ENCODE measurements at places on chromosomes 1 and 21.
A peak's percentile ranks its signal among the peaks of the same experiment; 100 is the strongest.

DNA sequence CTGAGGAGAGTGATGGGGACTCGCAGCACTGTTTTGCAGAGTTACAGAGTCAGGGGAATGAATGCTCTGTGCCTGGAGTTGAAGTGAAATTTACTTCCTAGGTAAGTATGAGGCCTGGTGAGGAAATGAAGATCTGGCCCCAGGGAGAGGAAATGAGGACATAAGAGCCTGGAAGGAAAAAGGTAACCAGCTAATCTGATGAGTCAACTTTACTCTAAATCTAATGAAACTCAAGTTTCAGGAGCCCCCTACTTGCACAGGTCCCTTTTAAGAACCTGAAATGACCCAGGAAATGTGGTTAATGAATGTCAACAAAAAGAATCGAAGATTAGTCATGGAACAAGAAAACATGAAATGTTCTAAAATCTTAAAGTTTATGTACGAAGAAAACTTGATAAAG is 599.0 kb downstream of the AGBL4 start:
- DNase-seq = no peak

GRCh38 chr1:20887246-20887645 is 100.1 kb upstream of the HP1BP3 start:
- DNase-seq = no peak

GRCh38 chr1:7117399-7118281 is 332.4 kb downstream of the CAMTA1 start:
- DNase-seq = no peak

- DNase-seq = peak; percentile 72
Measured at GRCh38 chr1:113930499-113931161, 1.5 kb downstream of the HIPK1 start.

- DNase-seq = no peak
Measured at GRCh38 chr1:161706482-161707347, at the start of gene FCRLA. Gene FCRLA (plus strand): TSS chr1:161707229. CDS start chr1:161707265, 36 bp downstream.

GRCh38 chr1:21916447-21917238 is 20.5 kb downstream of the HSPG2 start:
- no peak for DNase-seq

DNA sequence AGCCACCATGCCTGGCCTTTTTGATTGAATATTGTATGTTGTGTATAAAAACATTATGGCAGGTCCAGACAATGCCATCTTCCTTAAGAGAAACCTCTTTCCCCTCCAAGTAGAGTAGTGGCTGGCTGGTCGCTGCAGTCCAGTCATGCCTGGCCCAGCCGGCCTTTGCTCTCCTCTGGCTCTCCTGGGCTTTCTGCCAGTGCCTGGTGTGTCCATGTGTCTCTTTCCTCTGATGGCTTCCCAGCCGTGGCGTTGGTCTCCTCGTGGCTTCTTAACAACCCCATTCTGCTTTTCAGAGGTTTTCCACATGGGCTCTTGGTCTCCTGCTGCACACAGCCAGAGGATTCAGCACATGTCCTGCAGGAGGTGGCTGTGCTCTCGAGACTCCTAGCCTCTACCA is 58.7 kb downstream of the DIP2A start:
- DNase-seq = no peak

GRCh38 chr1:111110197-111110899 is 29.5 kb downstream of the DRAM2 start:
- DNase-seq = no peak

GRCh38 chr1:59025201-59025600 is 241.4 kb upstream of the JUN start:
- DNase-seq = no peak

GRCh38 chr1:180028864-180029263 is 74.3 kb downstream of the CEP350 start:
- no peak for DNase-seq

DNA sequence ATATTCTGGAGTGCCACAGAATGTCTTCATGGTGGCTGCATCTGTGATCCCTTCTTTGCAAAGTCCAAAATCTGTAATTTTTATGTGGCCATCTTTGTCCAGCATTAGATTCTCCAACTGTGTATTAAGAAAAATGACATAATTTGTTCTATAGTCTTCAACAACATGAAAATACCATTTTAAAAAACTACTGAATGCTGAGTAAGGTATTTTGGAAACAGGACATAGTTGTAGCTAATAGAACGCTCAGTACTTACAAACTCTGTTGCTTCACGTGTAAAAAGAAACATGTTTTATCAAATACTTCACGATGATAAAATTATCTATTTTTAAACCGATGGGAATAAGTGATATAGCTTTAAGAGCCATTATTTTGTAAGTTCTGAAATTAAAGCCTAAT is 286.3 kb downstream of the AKT3 start:
- DNase-seq = no peak

DNA sequence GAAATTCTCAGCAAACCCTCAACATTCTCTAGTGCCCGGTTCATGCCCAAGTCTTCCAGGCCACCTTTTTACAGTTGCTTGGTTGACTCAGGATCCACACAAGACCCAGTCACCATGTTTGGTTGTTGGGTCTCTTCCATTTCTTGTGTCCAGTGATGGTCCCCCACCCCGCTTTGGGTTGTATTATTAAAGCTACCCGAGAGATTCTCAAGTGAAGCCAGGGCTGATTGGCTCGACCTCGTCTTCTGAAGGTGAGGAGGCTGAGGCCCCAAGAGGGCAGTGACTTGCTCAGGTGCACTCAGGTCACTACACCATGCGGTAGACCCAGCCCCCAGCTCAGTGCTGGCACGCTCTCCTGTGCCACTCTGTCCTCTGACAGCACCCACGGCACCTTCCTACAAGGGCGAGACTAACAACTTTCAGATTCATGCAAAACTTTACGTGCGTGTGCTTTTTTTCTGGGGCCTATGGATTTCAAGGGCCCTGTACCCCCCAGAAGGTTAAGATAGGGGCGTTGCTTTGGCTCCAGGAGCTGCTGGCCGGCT is 50.3 kb downstream of the CAPN9 start:
- no peak for DNase-seq

- DNase-seq = no peak
Measured at GRCh38 chr1:220290140-220290761, 18.0 kb upstream of the RAB3GAP2 start.

- peak; percentile 26 for DNase-seq
Measured at GRCh38 chr1:25520446-25521061, 22.9 kb upstream of the LDLRAP1 start.

DNA sequence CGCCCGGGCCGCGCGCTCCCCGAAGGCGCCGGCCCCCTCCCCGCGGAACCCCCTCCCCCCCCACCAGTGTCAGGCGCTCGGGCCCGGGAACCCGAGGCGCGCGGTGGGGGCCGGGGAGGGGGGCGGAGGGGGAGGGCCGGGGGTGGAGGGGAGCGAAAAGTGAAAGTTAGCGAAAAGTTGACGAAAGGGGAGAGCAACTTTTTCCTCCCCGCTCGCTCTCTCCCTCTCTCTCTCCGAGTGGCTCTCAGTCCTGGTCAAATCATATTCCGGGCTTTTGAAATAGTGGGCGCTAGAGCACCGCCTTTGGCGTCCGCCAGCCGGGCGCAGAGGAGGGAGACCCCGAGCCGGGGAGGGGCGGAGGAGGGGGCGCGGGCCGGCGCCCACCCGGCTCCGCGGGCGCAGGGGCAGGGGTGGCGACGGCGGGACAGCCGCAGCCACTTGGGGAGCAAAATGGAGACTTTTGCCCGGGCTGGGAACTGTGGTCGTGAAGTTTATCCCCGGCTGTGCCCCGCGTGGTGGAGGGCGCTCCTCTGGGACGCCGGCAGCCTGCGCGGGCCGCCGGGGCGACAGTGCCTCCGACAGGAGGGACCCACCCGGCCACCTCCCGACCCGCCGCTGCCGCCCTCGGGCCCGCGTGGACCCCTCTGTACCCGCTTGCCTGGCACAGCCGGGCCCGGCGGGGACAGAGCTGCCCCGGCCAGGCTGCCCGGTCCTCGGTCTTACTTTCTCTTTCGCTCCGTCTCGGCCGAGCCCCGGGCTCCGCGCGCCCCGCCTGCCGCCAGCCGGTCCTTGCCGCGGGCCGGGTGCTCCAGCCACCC is 697 bp downstream of the PRDM16 start:
- no peak for DNase-seq

- DNase-seq = no peak
Measured at GRCh38 chr1:170670802-170671628, 7.1 kb downstream of the PRRX1 start.

- peak; percentile 45 for DNase-seq
Measured at GRCh38 chr1:224183591-224184312, 712 bp downstream of the DEGS1 start.

DNA sequence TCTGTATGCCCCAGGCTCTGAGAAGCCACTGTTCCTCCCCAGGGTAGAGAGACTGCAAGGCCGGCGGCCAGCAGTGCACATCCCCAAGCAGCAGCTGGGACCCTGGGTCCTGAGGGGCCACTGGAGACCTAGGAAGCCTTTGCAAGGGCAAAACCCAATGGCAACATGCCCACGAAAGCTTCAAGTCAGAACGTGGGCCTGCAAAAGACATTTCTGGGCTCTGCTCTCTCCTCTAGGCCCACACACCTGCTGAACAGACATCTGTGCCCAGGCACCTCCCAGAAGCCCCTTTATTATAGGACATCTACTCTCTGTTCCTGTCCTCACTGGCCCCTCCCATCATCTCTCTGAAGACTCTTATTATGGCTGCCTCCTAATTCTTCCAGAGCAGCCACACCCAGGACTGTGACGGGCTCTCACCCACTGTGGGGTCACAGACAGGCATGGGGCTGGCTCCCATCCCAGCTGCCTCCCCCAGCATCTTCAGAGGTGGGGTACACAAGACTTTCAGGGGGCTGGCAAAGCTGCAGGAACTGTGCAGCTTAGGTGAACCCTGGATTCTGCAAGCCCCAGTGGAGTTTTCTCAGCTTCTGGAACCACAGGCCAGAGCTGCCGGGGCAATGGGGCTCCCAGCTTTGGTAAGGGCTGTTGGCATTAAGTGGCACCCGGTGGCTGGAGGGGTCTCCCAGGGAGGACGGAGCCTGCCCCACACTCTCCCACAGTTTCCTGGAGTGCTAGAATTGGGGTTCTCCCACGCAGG is 12.6 kb downstream of the TRIM11 start:
- DNase-seq = no peak

DNA sequence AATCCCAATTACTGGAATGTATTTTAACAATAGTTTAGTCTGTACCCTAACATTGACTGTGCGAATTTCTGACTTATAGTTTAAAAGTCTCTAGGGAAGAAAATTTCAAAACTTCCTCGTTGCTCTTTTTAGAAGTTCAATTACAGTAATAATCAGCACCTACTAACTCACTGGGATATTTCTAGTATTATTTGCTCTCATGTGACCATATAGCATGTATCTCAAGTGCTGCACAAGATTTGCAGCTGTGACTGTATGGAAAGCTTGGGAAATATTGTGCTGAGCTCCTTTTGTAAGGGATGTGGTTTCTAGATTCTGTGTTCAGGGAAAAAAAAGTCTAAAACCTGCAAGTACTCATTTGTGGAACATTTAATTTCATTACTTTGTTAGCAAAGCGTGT is 153.1 kb downstream of the ST6GALNAC3 start:
- no peak for DNase-seq

- DNase-seq = no peak
Measured at GRCh38 chr1:169727307-169727706, 6.6 kb downstream of the SELE start.

DNA sequence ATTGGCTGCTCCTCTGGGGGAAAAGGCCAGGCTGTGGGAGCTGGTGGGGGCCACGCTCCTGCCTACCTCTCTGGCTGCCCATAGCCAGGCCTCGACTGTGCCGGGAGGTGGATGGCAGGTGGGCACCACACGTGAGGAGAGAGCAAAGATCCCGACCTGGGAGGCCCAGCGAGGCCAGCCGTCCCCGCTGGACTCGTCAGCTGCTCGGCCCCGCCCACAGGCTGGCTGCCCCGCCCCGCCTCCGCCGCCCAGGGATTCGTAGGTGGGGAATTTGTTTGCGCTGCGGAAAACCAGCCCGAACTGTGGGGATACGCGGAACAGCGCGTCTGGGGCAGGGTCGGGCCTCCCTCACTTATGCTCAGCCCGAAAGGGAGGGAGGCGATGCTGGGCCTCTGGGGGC is 31.7 kb downstream of the TP73 start:
- DNase-seq = no peak

DNA sequence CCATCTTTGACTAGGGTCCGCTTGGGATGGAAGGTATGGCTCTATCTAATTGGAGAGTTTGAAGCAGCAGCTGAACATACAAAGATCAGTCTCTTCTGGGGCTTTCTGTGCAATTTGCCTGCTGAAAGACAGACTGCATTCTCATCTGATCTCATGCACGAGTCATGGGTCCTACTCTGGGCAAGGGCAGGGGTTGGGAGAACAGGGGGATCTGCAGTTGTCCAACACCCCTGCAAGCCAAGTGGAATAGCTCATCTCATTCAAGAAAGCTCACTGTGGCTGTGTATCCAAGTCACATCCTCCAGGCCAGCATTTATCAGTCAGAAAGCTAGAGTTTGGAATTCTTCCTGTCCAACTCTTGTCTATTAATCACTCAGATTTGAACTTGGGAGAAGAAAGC is 177.2 kb upstream of the C8B start:
- DNase-seq = no peak

DNA sequence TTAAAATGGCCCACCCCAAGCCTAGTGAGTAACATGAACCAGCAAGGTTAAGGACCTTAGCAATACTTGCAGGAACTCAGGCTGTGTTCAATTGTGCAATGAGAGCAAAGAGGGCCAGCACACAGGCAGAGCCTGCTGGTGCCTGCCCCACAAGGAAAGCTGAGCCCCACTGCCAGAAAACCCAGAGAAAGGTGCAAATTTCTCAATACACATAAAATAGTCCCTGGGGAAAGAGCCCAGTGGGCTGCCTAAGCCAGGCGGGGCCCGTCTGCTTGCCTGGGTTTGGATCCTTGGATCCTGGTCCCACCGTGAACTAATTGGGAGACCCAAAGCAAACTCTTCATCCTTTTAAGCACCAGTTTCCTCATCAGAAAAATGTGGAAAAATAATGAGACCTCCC is 128.5 kb upstream of the CACNA1E start:
- DNase-seq = no peak

- no peak for DNase-seq
Measured at GRCh38 chr1:116852910-116853309, 56.8 kb upstream of the PTGFRN start.

- DNase-seq = no peak
Measured at GRCh38 chr1:150106341-150106740, 38.8 kb downstream of the VPS45 start.

- DNase-seq = no peak
Measured at GRCh38 chr1:59593798-59594790, 220.7 kb upstream of the HOOK1 start.

Data from effector memory CD4-positive, alpha-beta T cell (primary cell).